Upper lobe of left lung (tissue), 6 donors: ENCODE measurements at places on chromosomes 3 and 15. TPM values are rescaled to one million over a fixed set of nuclear protein-coding genes. Genes with fewer than 3 reads are reported as not detected.

MED12L gene
- 0.31 TPM for total RNA-seq

ST3GAL6 gene
- 29.3 TPM for total RNA-seq

IGSF11 gene
- not detected for total RNA-seq

DNA sequence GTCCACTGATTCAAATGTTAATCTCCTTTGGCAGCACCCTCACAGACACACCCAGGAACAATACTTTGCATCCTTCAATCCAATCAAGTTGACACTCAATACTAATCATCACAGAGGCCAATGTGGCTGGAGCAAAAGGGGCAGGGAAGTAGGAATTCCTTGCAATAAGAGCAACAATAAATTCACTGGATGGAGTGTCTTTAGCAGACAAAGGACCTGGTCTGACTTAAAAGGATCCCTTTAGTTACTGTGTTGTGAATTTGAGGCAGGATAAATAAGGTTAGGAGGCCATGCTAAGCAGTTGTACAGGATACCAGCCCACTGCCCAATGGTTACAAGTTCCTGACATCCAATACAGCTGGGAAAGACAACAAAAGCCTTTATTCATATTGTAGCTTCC is 12.3 kb upstream of the GFM1 start:
- DNase-seq: no peak

DNA sequence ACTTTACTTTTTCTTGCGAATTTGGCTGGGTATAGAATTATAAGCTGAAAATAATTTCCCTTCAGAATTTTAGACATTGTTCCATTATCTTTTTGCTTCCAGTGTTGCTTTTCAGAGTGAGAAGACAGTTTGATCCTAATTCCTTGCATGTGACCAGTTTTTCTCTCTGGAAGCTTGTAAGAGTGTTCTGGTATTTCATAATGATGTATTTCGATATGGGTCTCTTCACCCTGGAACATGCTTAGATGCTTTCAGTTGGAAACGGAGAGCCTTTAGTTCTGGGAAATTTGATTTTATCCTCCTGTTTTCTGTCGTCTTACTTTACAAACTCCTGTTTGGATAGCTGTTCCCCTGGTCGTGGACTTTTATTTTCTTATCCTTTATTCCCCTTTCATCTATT is 13.9 kb downstream of the ALPK3 start:
- DNase-seq: no peak

DNA sequence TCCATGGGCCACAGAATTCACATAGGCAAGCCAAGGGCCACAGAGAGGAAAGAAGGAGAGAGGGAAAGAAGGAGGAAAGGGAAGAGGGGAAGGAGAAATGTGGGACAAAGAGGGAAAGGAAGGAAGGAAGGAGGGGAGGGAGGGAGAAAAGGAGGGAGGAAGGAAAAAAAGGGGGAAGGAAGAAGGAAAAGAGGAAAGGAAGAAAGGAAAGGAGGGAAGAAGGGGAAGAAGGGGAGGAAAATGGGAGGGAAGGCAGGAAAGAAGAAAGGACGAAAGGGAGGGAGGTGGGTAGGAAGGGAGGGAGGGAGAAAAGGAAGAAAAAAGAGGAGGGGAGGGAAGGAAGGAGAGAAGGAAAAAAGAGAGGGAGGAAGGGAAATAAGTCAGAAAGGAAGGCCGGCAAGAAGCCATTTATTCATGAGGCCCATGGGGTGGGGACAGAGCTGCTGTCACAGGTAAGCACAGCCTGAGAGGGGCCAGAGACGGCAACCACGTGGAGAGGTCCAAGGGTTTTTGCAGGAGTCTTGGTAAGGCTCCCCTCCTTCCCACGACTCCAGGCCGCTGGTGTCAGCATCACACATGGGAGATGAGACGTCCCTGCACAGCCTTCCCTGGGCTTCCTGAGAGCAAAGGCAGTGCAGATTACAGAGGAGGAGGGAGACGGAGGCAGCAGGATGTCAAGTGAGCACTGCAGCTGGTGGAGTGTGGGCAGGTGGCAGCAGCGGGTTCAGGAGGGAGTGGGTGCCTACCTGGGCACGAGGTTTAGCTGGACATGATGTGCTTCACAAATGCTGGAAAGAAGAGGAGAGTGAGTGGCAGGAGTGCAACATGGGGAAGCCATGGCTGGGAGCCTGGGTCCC is 5.5 kb downstream of the MYL3 start:
- DNase-seq: peak; percentile 14

GRCh38 chr3:3200632-3201212 is 21.2 kb upstream of the CRBN start:
- peak; percentile 47 for DNase-seq

DNA sequence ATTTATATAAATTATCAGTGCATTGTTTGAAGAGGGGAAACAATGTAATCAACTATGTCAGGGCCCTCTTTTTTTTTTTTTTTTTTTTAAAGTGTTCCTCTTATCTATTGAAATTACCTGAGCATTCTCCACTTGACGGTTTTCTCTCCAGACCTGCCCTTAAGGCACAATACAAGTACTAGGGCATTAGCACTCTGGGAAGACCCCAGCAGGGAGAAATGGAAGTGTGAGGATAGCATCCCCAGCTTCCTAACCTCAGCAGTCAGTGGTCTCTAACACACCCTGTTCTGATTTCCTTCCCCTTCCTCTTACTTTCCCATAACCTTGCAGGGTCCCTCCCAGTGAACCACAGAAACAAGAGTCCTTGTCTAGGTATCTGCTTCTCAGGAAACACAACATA is 458.3 kb upstream of the ARL6 start:
- no peak for DNase-seq

- DNase-seq: no peak
Measured at GRCh38 chr3:195803289-195803908, 8.3 kb downstream of the MUC4 start.

- no peak for DNase-seq
Measured at GRCh38 chr15:62482785-62483429, 317.8 kb upstream of the C2CD4B start.

DNA sequence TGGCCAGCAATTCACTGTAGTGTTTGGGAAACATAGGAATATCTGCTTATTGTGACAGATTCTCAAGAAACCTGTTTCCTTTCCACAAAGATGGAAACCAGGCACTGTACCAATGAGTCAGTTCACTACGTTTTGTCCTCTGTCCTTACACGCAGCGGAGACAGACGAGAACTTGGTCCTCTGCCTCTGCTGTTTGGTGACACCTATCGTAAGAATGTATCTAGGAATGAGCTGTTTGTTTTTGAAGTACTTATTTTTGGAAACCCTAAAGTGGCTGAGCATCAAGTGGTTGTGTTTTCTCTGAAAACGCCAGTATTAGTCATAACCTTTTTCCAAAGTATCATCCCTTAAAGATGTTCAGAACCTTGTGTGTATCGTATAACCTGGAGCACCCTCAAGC is 93.0 kb downstream of the PGPEP1L start:
- DNase-seq: no peak

BTLA gene
- 1.5 TPM for total RNA-seq
